ENCODE measurements at places on chromosomes 16 and 17.

GRCh38 chr16:19919142-19919541 is 34.5 kb upstream of the GPRC5B start:
- no peak for DNase-seq

- peak; percentile 64 for DNase-seq
These were observed 126.3 kb downstream of the ZFHX3 start for GRCh38 chr16:72921620-72922019.

DNA sequence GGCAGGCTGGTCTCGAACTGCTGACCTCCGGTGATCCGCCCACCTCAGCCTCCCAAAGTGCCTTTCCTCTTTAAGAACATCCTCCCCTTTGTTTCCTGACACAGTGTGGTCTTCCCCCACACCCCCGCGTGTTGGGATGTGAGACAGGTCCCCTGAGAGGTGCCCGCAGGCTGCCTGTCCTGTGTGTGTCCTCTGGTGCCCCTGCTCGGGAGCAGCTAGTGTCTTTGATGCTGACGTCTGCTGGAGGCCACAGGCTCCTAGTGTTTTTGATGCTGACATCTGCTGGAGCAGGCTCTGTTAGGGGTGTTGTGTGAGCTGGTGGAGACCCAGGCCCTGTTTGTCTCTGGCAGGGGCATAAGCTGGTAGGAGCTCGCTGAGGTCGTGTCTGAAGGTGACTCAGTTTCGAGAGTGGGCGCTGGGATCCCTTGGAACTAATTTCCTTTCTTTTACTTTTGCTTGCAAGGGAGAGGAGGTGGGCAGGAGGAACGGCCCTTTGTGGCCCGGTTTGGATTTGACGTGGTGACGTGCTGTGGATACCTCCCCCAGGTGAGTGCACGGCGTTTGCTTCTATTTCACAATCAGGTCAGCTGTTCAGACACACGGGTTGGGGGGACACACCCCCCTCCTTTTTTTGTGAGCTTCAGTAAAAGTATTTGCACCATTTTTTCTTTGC is 6.0 kb downstream of the FN3KRP start:
- no peak for DNase-seq

DNA sequence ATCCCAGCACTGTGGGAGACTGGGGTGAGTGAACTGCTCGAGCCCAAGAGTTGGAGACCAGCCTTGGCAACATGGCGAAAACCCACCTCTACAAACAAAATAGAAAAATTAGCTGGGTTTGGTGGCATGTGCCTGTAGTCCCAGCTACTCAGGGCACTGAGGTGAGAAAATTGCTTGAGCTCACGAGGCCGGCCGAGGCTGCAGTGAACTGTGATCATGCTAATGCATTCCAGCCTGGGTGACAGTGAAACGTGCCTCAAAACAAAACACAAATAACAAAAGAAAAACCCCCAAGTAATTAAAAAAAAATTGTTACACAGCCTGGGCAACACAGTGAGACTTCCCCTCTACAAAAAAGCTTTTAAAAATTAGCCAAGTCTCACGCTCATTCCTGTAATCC is 5.0 kb downstream of the CCDC47 start:
- no peak for DNase-seq

- DNase-seq = no peak
These were observed 41.0 kb downstream of the TUBD1 start for GRCh38 chr17:59851439-59852375.

- no peak for DNase-seq
These were observed 22.3 kb upstream of the HLF start for GRCh38 chr17:55242476-55242875.

All from pancreas (tissue), 10 donors.